ENCODE measurements at places on chromosomes 5 and 9.

- DNase-seq: no peak
Observed at GRCh38 chr5:149826574-149826973, 96.5 kb downstream of the PPARGC1B start.

DNA sequence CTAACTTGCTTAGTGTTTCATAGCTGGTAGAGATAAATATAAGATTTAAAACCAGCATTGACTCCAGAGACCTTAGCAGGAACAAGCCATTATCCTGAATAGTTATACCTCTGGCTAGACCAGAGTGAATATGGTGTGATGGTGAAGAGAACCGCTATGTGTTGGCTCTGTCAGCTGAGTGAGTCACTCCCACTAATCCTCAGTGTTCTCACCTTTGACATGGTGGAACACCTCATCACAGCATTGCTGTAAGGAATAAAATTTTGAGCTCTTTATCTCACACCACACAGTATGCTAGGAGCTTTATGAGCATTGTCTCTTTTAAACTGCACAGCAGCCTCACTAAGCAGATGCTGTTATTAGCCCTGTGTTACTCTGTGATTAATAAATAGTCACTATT, 90.7 kb upstream of the DHFR start:
- DNase-seq: no peak

GRCh38 chr9:130337784-130338380, 72.3 kb downstream of the HMCN2 start:
- DNase-seq: no peak

DNA sequence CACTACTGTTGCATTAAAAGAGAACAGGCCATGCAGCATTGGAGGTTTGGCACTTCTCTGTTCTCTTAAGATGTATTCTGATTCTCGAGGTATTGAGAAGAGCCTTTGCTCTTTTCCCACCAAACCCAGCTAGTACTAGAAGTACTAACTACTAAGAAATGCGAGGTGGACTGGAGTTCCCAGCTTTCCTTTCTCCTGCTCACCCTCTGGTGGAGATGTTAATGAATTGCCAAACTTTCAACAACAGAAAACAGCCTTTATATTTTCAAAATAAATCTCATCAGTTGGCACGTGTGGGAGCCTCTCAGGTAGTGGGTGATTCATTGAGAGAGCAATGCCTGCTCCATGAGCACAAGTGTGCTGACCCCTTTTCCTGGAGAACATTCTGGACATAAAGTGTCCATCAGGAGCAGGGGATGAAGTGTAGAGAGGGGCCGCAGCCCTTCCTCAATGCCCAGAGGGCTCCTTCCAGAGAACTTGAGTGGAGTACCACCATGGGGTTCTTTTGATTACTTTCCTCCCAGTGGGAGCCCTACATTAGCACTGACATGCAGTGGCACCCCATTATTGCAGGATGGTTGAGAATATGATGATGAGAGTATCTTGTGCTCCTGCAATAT, 45.7 kb downstream of the TMEM174 start:
- no peak for DNase-seq

DNA sequence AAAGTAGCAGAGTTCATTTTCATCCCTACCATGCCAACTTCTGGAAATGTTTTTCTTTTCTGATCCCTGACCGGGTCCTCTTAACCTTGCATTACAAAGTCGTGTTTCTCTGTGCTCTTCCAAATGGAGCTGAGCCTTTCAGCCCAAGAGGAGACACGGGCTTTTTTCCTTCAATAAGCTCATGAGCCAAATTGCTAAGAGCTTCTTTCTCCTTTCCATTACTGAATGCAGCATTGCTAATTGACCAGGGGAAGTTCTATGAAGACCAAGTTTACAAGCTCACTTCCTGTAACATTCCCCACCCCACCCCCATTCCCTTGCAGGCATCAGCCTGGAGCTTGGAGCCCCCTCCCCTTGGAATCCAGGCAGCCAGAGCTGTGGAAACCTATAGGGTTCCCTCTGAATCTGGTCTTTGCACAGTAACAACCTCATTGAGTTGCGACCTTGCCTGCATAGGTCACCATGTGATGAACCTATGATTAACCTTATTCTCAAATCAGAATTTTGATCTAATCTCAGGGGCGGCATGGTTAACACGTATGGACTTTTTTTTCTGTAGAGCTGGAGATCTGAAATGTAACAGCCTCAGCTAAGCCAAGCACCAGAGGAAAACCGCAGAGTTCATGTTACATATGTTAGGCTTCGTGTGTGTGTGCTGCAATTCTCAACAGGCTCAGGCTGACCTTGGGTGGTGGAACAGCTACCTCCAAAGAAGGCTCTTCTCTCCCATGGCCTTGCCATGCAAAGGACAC, 395.7 kb upstream of the ZNF462 start:
- no peak for DNase-seq

DNA sequence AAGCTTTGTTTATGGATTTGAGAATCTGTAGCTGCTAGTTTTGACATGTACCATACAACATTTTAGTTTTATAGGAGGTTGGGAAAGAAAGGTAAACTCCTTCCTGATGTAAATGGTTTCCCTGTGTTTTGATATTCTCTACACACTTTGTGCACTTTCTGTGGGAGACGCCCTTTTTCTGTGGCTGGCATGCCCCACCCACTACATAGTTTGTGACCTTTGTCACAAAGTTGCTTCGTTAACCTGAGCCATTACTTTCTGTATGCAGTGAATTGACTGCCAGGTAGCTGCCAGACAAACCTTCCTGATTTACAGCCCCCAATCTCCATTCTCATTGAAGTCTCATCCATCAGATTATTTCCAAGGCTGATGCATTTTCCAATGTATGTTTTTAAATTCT, 90.6 kb downstream of the NLN start:
- DNase-seq: no peak

- no peak for DNase-seq
Observed at GRCh38 chr5:1820926-1821325, 19.7 kb downstream of the NDUFS6 start.

GRCh38 chr5:87876616-87877015, 392.0 kb downstream of the TMEM161B start:
- DNase-seq: no peak

- no peak for DNase-seq
Observed at GRCh38 chr5:133347039-133347438, 265.3 kb downstream of the FSTL4 start.

DNA sequence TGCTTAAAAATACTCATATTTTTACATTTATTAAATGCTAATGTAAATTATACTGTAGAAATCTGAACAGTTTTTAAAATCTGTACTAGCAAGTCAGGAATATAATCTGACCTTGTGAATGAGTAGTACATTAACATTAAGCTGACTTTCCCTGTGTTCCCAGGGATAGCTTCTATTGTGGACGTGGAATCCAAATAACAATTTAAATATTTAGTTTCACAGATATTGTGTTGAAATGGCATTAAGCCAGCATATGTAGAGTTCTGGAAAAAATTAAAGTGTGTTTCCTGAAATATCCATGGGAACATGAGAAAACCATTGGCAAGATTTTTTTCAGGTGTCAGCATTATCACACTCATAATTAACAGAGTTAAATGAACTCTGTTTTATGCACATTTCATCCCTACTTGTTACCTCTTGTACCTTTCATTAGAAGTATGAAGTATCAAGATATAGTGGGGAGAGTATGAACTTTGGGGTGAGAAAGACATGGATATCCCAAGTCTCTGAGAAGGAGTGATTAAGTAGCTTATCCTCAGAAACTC, 5.7 kb downstream of the RABGAP1 start:
- no peak for DNase-seq

DNA sequence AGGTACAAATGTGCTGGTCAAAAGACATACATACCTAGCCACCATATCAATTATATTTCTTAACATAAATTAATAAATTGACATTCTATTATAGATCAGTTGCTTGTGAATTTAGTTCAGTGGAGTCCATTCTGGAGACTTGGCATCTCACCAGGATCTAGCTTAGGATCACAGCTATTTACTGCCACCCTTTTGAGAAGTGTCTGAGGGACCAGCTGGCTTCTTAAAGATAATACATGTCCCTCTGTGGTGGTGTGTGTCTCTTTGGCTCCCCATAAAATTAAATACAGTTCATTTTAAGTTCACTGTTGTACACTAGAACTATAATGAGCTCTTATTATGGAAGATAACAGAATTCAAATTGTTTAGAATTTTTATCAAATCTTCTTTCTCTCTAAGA, 290.7 kb downstream of the PRELID2 start:
- no peak for DNase-seq

DNA sequence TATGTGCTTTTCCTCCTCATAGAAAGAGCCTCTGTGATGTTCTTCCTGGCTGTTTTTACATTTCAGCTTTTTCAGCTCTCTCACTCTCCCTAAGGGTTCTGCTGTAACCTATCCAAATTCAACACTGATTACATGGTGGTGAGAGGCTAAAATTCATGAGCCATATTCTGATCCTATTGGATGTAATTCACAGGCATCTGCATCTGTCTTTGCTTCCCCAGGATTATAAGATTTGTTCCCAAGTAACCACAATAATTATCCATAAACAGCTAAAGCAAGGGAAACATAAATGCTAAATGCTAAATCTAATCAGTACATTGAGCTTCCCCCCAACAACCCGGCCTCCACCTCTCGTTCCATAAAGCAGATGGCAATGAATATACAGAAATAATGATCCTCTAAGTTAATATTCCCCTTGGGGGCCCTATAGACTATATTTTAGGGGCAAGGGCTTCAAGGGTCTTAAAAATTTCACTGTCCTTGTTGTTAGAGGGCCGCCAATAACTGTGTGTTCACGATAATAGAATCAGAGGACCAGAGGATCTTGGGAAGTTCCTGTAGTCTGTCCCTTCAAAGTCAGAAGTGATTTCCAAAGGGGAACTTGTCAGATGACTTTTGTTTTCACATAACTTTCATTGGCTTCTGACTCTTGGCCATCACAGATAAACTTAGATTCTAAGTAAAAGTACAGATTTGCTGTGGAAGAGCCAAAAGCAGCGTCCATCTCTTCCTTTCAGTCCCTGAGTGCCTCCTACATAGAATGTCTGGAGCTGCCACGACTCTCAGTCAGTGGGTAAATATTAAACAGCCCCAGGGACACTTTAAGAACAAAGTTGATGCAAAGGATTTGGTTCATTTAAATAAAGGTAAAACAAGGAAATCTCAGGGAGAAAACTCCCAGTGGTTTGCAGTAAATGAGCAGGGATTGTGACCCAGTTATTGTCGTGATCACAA, 125.6 kb downstream of the ALDH1A1 start:
- no peak for DNase-seq
